CD4-positive, alpha-beta T cell treated with Interleukin-4 for 1 hour (primary cell): ENCODE measurements at places on chromosomes 5 and 9.

- DNase-seq = peak; percentile 31
Observed at GRCh38 chr5:151196556-151197290, 27.2 kb downstream of the CCDC69 start.

DNA sequence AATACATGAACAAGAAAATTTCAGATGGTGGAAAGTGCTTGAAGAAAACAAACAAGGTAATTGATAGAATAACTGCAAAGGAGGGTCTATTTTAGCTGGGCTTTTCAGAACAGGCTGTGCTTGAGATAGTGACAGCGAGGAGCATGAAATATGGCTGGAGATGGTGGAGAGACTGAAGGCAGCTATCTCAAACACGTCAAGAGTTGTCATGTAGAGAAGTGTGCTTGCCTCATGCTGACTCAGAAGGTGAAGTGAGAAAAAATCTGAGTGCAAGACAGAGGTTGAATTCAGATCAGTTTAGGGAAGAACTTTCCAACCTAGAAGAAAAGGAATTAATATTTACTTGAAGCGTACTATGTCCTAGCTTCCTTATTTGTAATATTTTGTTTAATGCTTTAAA, 115.5 kb upstream of the RANBP3L start:
- DNase-seq = no peak

DNA sequence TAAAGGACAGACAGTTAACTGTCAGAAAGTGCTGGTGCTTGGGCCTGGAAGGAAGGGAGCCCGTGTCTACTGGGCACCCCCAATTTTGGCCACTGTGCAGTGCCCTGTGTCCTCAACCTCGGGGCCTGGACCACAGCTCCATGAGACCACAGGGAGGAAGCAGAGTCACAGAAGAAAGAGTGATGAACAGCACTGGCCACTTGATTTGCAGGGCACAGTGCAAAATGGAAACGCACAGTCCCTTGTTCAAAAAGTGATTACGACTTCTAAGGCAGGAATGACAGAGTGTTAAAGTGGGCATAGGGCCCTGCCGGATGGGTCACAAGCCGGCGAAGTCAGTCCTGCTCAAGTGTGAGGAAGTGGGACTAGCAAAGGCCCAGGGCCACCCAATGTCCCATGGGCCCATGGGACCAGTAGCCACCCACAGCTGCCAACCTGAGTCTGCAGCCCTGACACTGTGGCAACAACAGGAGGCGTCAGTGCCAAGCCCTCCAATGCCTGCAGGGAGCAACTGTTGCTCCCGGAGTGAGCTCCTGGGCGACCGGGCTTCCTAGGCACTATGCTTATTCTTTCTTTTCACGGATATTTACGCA, 85.4 kb downstream of the ADAMTS2 start:
- DNase-seq = no peak

DNA sequence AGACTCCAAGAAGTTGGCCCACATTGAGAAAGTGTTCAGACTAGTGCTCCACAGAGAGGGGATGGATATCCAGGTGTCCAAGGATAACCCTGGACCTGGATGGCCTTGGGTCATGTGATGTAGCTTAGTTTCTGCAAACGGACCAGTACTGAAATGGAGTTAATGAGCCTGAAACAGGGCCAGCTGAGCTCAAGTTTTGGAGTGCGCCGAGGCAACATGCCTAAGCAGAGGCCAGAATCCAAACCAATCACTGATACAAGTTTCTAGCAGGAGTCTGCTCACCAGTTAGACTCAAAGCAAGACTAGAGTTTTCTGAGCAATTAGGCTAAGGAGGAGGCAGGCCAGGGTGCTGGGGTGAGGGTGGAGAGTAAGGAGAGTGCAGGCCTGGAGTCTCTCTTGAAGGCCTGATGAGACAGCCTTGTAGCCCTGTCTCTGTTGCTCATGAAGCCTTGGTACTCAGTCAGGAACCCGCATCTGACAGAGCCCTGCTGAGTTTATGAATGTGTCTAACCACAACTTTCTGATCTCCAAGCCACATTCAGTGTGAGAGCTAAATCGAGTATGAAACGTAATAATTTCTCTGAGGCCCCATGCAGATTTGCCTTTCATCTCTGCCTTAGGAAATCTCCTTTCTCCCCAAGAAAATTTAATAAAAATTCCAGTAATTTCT, 68.9 kb upstream of the EQTN start:
- no peak for DNase-seq

GRCh38 chr9:125759764-125760129, 12.6 kb downstream of the PBX3 start:
- DNase-seq = no peak

- DNase-seq = no peak
Observed at GRCh38 chr5:167472566-167473108, 818.8 kb upstream of the WWC1 start.

DNA sequence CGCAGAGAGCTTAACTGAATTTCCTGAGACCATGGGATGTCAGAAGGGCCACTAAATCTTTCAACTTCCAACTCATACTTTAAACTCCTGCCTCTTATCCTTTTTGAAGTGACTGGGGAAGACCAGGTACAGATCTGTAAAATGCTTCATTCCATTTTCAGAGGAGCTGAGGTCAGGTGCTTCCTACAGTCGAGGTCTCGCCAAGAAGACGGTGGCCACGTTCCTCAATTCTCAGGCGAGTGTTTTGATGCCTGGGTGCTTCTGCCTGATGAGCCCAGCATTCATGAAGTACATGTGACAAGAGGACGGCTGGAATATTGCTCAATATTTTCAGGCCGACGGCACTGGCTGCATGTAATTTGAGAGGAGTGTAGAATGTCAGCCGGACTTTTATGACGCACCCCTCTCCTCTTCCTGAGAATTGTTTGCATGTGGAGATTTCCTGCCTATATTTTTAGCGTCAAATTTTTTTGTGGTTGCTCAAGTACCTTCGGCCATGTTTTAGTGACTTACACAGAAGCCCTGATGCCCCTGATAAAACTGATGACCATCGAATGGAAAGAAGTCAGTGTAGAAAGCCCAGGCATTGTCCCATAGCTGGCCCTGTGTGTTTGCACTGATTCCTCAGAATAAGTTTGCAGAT, 38.8 kb upstream of the GLRX start:
- peak; percentile 80 for DNase-seq

- DNase-seq = no peak
Observed at GRCh38 chr5:164354139-164354751, 848.8 kb downstream of the MAT2B start.

DNA sequence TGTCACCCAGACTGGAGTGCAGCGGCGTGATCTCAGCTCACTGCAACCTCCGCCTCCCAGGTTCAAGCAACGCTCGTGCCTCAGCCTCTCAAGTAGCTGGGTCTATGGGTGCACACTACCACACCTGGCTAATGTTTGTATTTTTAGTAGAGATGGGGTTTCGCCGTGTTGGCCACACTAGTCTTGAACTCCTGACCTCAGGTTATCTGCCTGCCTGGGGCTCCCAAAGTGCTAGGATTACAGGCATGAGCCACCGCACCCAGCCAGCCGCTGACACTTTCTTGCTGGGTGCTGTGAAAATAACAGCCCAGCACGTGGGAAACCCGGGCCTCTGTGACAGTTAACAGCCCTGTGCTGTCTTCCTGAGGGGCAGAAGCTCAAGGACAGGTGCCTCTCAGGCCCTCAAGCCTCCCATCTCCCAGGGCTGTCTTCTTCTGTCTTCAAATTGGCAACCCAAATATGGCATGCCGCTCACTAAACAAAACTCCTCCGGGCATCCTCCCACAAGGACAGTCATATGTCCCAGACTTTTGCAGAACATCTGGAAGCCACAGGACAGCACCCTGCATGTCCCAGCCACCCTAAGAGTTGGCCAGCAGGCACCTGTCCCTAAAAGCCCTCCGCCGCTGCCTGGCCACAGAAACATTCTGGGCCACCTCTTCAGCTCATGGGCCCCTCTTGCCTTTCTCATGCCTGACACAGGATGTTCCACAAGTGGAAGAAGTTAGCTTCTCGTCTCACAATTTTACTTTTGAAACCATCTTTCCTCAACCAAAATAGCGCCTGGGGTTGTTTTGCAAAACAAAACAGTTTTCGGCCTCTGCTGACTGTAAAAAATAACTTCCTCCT, 233.6 kb downstream of the SYK start:
- DNase-seq = no peak

DNA sequence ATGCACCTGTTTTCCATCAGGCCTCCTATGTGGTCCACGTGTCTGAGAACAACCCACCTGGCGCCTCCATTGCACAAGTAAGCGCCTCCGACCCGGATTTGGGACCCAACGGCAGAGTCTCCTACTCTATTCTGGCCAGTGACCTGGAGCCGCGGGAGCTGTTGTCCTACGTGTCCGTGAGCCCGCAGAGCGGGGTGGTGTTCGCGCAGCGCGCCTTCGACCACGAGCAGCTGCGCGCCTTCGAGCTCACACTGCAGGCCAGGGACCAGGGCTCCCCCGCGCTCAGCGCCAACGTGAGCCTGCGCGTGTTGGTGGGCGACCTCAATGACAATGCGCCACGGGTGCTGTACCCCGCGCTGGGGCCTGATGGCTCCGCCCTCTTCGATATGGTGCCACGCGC, 1.7 kb downstream of the PCDHGB1 start:
- DNase-seq = no peak

GRCh38 chr9:120438836-120439546, 141.0 kb downstream of the CDK5RAP2 start:
- DNase-seq = no peak
